Natural killer cell treated with Interleukin-12 subunit alpha and Interleukin-12 subunit beta and Interleukin-15 and Interleukin-18, amount 100 ng/mL, for 72 hours (primary cell): ENCODE measurements at places on chromosomes 11 and 22. TPM values are rescaled to one million over a fixed set of nuclear protein-coding genes. Genes with fewer than 3 reads are reported as not detected.

The DGAT2 gene
- total RNA-seq, result 3.1 TPM

The TYR gene
- total RNA-seq, result not detected

The HORMAD2 gene
- total RNA-seq, result not detected

DNA sequence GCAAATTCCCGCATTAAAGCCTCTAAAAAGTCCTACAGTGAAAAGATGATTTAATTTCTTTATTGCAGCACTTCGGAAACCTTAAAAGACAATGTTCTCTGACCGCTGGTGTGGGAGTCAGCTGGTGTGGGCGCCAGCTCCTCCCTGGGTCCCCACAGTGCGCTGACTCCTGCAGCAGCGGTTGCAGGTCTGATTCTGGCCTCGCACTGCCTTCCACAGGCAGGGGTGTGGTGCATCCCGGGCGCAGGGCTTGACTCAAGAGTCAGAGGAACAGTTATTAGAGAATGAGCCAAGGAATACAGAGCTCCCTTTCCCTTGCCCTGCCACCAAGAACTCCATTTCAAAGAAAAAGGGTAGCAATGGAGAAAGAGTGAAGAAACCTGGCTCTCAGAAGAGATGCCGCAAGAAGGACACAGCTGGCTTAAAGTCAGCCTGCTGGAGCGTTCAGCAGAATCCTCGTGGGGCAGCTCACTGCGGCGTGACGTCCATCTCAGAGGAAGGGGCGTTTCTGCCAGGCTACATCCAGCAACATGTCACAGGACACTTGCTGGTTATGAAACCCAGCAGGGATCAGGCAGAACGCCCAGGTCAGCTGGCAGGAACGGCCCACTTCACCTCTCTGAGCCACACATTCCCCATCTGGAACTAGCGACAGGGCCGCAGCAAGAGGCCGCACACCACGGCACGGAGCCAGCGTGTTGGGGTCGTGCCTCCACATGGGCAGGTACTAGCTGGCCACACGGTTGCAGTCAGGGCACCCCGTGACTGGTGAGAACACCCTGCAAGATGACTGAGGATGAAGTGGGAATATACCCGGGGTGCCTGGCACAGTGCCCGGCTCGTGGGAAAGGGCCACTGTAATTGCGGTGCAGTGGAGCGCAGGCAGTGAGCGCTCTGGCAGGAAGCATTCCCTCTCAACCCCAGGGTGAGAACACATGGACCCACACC is 18.1 kb upstream of the EFCAB6 start:
- DNase-seq, result no peak

GRCh38 chr22:29016067-29016938 is 45.3 kb downstream of the C22orf31 start:
- DNase-seq, result no peak

GRCh38 chr11:86978756-86979608 is 23.8 kb upstream of the FZD4 start:
- DNase-seq, result no peak

DNA sequence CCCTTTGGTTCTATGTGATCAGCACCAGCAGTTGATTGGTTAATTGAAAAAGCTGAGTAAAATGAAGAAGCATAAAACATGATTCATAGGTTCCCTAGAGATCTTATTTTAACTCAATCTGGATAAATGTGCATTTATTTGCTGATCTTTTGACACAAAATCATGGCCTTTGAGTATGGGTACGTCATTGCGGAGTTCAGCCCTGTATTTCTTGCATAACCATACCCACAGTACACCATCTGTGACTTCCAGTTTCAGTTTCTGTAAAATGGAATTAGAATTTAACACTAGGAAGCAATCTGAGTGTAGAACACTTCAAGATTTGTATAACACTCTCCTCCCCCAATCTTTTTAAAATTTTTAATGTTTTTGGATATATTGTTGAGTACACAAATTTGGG is 358.2 kb downstream of the DDX10 start:
- no peak for DNase-seq

DNA sequence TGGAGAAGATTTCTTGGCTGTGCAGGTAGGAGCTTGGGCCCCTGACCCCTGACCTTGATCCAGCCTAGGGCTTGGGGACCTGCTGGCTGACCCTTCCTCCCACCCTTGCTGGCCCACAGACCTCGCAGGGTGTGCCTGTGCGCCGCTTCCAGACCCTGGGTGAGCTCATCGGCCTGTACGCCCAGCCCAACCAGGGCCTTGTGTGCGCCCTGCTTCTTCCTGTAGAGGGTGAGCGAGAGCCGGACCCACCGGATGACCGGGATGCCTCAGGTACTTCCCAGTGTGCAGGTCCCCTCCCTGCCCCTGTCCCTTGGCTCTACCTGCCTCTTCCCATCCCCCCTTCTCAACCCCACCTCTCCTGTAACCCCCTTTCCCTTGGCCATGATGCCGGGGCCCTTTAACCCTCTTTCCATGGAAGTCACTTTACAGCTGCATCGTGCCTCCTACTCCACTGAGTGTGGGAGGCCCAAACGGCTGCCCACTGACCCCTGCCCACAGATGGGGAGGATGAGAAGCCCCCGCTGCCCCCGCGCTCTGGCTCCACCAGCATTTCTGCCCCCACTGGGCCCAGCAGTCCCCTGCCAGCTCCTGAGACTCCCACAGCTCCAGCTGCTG is 3.8 kb downstream of the INPPL1 start:
- DNase-seq, result peak; percentile 39

The SPINDOC gene
- total RNA-seq, result 34.3 TPM

The CELSR1 gene
- total RNA-seq, result 0.45 TPM

DNA sequence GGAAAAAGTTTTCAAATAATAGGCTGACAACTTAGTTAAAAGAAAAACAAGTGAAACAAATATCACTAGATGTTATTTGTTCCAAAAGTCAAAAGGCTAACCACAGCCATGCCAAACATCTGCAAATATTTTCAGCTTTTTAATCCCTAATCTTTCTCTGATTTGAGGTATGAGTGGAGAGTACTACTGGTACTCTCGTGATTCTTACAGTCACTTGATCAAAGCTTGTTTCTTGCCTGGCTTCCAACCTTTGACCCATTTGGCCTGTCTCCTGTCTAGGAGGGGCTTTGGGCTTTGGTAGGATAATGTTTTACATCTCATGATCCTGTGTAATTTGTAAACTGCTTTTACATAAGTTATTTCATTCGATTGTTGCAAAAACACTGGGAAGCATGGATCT is 301.8 kb upstream of the SORL1-AS1 start:
- DNase-seq, result no peak

The NXPE2 gene
- total RNA-seq, result not detected

The SCUBE2 gene
- 0.40 TPM for total RNA-seq

The HEPN1 gene
- not detected for total RNA-seq

DNA sequence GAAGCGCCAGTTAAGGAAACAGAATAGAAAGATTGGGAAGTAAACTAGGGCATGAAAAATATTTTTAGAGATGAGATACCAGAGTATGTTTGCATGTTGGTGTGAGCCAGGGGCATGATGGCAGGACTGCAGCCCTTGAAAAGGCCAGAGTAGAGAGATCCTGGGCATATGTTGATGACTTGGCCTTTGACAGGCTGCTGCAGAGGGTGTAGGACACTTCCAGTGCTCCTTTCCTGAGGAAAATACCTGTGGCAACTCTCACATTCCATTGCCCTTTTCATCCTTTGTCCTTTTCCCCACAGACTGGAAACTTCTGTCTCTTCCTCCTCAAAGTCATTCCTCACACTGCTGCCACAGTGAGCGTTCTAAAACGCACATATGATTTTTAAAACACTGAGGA is 150.7 kb upstream of the CCDC90B start:
- no peak for DNase-seq

GRCh38 chr11:94814272-94814976 is 46.3 kb downstream of the AMOTL1 start:
- no peak for DNase-seq
